ENCODE measurements at places on chromosomes 13 and 19.

GRCh38 chr13:97570442-97570841, 136.5 kb downstream of the RAP2A start:
- DNase-seq: no peak

DNA sequence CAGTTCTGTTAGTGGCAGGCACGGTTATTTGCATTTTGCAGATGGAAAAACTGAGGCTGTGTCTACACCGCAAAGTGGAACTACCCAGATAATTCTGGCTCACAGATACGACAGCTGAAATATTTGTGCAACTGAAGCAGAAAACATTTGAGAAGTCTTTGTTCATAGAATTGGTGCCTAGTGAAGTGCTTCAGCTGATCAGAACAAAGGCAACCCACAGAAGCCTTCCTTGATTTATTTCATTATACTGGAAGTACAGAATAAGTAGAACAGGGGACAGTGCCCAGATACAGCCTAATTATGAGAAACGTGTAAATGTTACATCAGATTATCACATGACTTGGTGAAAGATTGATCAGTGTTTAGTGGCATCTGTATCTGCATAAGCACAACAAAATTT, 73.4 kb upstream of the RAP2A start:
- DNase-seq: no peak

DNA sequence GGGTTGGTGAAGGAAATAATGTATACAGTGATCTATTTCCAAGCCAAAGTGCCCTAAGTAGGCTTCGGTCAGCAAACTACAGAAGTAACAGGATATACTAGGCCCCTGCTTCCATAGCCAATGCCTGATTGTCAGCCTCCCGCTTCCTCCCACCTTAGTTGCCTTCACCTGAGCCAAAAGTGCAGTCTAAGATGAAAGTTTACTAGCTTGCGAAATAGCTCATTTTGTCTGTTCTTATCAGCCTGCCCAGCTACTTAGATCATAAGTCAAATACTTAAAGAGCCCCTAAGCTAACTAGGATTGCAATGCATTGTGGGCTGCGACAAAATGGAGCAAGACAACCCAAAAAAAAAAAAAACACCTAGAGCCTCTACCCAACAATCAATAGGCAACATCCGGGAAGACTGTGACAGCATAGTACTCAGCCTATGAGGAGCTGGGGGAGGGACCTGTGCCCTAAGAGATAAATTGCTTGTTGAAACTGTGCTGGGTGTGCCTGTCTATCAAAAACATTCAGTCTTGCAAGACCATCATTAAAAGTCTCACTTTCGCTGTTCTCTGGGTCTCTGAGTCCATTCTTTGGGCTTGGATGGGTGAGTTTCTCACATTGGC, 454.7 kb upstream of the TSHZ3 start:
- no peak for DNase-seq

DNA sequence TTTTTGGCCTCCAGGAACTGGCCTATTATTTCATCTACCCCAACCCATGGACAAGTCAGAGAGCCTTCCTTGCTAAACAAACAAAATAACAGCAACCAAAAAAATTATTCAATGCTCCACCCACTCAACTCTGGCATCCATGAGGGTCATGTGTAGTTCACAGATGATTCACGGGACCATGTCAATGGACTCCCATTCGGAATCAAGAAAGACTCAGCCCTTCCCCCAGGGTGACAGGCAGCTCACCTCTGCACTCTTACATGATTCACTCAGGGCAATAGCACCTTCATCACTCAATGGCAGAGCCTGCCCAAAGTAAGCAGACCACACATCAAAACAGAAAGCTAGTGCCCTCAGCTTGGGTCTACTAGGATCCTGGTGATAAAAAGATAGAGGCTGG, 14.3 kb upstream of the SCEL start:
- DNase-seq: no peak

- no peak for DNase-seq
Measured at GRCh38 chr19:35739275-35740107, 2.8 kb downstream of the IGFLR1 start.

DNA sequence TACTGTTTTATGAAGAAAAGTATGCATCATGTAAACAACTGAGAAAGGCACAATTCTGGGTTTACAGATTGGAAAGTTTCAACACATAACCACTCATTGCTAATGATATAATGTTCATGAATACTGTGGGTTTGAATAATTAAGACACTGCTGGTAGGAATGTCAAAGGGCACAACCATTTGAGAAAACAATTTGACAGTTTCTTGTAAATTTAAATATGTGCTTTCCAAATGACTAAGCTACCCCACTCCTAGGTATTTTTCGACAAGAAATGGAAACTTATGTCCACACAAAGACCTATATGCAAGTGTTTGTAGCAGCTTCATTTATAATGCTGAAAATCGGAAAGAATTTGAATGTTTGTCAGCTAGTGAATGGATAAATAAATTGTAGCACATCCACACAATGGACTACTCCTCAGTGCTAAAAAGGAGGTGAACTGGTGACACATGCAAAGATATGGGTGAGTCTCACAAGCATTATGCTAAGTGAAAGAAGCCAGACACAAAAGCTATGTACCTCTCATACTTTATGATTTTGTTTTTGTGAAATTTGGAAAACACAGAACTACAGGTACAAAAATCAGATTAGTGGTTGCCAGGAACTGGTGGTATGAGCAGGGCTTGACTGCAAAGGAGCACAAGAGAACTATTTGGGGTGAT, 44.8 kb upstream of the FLT1 start:
- DNase-seq: no peak

- peak; percentile 48 for DNase-seq
Measured at GRCh38 chr19:7348587-7349230, at the start of gene ARHGEF18. ARHGEF18 (plus strand) TSS chr19:7348937; CDS start chr19:7362891, 13,954 bp downstream.

- no peak for DNase-seq
Measured at GRCh38 chr13:65943024-65943423, 1287.1 kb downstream of the PCDH9 start.

GRCh38 chr19:2077398-2077797, 18.7 kb downstream of the MOB3A start:
- DNase-seq: no peak

- DNase-seq: no peak
Measured at GRCh38 chr19:39672473-39672872, 16.8 kb downstream of the LGALS16 start.

DNA sequence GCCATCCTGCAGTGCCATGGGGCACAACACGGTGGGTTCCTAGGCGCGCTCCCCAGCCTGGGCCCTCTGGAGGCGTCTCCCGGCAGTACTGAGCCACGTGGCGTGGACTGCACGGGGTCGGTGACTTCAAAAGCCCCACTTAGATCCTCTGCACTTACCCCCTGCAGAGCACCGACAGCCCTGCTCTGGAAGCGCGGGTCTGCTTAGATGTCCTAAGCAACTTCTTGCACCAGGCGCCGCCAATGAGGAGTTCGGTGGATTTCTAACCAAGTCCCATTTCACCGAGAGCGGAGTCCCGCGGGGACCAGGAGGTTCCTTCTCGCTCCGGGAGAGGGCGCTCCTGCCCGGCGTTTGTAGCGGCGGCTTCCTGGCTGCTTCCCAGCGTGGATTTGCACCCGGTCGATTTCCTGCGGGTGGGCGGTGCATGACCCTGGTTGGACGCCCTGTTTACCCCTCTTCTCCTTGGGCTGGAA, 25.2 kb upstream of the ZNF845 start:
- peak; percentile 23 for DNase-seq

GRCh38 chr19:55474269-55475265, 1.9 kb upstream of the ZNF628 start:
- no peak for DNase-seq

- no peak for DNase-seq
Measured at GRCh38 chr19:56218961-56219360, 16.9 kb downstream of the ZSCAN5C start.

- no peak for DNase-seq
Measured at GRCh38 chr13:53743906-53744305, 715.3 kb downstream of the OLFM4 start.

- DNase-seq: no peak
Measured at GRCh38 chr13:82076496-82076895, 1735.6 kb upstream of the SPRY2 start.

DNA sequence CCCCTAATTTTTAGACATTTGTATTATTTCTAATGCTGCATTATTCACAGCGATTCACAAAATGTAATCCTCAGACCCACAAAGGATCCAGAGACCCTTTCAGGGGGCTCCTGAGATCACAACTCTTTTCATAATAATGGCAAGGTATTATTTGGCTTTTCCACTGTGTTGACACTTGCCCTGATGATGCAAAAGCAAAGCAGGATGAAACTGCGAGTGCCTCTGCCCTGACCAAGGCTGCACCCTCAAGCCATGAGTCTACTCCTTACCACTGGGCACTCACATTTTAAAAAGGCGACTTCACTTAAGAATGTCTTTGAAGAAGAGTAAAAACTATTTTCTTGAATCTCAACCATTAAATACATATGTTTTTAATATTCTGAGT, 11.4 kb downstream of the ELF1 start:
- DNase-seq: no peak

DNA sequence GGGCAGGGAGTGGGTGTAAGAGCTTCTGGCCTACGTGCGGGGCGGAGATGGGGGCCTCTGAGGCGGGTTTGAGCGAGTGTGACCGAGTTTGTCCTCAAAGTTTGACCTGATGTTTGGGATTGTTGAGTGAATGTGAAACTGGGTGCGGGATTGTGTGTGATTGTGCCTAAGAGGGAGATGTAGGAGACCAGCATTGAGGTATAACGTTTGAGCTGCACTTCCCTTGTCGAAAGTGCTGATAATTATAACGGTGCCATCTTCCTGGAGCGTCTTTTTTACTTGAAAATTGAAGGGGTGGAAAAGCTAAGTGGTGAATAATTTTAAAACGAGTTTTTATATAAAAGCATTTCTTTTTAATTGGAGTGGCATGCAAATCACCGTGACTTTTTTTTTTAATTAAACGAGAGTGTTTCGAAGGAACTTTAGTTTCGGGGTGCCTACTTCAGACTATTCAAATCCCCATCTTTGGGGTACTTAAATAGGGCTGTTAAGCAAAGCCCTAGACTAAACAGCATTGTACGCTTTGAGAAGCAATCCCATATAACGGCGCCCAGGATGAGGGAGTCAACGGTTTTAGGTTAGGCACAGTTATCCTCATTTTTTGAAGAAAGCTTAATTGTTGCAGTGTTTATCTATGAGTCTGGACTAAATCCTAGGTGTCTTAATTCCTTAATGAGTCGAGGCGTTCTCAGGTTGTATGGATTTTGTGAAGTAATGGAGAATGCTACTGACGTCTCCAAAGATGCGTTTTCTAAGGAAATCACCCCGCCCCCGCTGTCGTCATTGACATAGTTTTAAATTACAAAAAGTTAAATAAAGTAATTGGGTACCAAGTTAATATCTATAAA, 594 bp downstream of the ZNF146 start:
- DNase-seq: peak; percentile 7

DNA sequence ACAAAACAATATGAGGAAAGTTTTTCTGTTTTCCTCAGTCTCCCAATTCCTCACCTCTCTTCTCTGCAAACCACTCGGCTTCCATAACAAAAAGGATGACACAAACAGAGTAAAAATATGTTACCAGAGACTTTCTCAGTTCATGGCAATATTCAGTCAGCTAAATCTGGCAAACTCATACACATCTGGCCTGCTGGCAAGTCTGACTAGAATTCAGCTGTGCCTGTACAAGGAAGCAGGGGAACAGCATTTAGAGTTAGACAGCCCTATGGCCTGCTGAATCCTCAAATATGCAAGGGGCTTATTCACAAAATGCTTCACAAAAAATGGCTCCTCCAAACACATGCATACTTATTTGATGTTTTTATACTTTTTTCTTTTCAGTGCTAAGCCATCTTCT, 227.8 kb downstream of the ENOX1 start:
- no peak for DNase-seq

DNA sequence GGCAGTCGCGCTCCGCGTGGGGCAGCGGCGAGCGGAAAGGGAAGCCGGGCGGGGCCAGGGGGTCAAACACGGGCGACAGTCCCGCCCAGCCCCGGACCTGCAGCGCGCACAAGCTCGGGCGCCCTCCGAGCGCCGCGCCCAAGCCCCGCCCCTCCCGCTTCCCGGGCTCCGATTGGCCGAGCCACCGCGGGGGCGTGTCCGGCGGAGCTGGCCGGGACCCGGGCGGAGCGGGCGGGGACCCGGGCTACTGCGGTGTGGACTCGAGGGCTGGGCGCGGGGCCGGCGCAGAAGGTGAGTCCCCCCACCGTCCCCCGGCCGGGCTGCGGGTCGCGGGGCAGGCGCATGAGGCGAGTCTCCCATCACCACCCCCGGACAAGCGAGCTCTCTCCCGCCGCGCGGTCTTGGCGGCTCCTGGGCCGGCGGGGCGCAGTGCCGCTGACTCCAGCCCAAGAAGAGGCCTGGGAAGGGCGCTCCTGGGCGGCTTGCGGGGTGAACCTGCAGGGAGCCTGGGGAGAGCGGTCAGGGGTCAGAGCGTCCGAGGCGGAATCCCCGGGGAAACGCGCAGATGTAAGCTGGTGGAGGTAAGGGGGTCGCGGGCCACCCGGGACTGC, at the start of gene PLEKHF1:
TSS of gene PLEKHF1 (plus strand) at position 247 of the 611 bp plus-strand sequence. CDS start 8,379 bp downstream, outside the sequence.
- peak; percentile 95 for DNase-seq

DNA sequence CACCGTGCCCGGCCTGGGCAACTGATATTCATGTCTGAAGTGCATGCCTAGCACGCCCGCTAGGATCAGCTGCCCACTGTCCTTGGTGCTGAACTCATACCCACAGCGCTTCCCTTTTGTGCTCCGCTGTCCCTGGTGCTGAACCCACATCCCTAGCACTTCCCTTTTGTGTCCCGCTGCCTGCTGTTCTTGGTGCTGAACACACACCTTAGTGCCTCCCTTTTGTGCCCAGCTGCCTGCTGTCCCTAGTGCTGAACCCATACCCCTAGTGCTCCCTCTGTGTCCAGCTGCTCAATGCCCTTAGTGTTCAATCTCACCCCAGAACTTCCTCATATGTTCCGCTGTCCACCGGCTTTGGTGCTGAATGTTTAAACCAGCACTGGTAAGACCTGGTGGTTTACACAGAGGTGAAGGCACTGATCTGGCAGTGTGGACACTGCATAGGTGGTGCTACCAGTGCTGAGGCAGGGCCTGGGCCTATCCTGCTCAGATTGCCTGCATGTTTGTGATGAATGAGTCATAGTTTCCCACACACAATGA, 26.3 kb upstream of the SIGLEC11 start:
- DNase-seq: peak; percentile 80

GRCh38 chr13:74661851-74662250, 527.6 kb upstream of the KLF12 start:
- no peak for DNase-seq

Measured in activated naive CD8-positive, alpha-beta T cell treated with anti-CD3 and anti-CD28 coated beads for 36 hours (primary cell).